ENCODE measurements at places on chromosomes 11 and 22.

DNA sequence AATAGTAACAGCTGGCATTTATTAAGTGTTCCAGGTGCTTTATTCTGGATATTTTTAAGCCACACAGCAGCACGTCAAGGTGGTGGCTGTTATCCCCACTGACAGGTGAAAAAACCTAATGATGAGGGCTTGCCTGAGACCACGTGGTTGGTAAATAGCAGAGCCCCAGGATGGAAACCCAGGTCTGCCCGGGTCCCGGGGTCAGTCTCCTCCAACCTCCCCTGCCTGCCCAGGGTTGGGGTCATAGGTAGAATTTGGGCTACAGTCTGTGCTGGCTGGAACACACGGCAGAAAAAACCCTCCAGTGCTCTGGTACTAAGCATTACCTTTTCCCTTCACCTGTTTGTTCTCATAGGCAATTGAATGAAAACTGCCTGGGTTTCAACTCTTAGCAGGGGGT lies 57.9 kb downstream of the EFCAB6 start:
- DNase-seq = no peak

DNA sequence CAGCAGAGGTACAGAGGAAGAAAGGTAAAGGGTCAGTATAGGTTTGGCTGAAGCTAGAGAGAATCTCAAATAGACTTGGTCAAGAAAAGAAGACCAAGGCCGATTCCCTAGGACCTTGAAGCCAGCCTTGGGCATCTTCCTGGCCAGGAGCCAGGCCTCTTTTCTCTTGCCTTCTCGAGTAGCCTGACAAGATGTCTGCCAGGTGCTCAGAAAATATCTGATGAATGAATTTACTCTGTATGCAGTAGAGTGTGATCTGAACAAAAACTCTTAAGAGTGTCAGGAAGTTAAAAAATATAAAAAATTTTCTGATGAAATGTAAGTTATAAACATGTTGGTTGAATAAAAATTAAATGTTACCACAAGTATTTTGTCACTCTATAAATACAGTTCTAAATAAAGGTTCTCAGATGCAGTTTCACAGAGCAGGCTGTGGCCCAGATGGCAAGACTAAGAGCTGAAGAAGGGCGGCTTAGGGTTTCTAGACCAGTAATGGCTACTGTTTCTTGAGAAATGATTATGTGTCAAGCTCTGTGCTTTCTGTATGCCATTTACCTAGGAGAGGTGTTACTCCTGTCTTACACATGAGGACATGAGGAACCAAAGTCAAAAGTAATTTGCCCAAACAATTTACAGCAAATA lies 98.1 kb downstream of the ATXN10 start:
- DNase-seq = no peak

GRCh38 chr11:102882389-102883024 lies 7.7 kb upstream of the MMP12 start:
- DNase-seq = no peak

DNA sequence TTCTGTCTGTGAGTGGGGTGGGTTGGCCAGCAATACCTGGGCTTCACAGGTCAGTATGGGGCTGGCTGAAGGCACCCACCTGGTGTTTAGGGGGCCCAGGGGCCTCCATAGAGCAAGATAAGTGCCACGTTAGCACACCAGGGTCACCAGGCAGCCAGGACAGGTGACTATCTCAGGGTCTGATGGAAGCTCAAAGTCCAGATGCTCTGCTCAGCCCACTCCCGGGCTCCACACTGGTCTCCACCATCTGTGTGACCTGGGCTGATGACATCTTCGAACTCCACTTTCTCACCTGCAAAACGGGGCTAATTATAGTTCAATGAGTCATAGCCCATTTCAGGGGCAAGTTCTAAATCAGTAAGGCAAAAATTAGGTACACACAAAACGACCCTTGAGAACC lies 39.4 kb upstream of the PRDM11 start:
- DNase-seq = no peak

DNA sequence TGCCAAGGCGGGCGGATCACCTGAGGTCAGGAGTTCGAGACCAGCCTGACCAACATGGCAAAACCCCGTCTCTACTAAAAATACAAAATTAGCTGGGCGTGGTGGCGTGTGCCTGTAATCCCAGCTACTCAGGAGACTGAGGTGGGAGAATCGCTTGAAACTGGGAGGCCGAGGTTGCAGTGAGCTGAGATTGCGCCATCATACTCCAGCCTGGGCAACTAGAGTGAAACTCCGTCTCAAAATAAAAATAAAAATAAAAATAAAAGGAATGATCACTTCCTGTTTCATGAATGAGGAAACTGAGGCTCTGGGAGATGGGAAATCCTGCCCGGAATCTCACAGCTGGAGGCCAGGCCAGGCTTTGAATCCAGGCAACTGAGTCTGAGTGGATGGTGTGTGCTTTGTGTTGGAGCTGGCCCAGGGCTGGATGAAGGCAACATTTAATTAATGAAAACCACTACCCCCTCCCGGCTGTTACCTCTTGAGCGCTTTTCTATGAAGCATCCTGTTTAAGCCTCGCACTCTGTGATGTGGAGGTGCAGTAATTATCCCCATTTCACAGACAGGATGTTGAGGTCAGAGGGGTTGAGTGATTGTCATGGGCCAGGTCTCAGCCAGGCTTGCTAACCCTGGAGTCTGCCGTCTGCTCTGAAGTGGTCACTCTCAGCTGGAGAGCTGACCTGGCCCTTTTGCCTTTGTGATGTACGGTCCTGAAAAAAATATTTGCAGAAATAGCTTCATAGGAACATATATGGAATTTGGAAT lies 27.8 kb downstream of the LRP5 start:
- DNase-seq = no peak

DNA sequence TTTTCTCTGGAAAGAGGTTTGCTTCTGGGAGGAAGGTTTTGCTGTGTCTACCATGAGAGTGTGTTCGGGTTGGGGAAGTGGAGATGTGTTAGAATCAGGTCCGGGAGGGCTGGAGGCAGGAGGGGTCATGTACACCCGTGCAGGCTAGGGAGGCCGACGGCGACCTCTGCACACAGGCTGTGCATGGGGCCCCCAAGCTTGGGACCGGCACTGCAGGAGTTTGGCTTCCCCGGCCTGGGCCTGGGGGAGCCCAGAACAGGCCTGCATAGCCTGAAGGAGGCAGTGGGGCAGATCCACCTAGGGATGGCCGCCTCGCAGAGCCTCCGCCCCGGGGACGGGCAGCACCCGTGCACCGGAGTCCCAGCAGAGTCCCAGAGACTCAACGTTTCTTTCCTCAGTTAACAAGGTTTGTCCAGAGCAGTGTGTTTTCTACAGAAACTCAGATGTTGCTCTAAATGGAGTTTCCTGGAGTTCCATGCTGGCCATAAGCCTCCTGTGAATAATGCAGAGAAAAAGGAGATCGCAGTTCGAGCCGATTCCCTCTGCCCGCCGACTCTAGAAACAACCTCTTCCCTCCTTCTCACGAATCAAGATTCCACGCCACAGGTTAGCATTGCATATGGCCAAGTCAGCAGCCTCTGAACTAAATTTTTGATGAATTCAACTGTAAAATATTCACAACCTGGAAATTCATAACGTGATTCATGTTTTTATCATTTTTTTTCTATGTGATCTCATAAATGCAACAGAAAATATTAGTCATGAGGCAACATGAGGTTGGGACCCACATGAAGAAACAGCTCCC lies 427.3 kb downstream of the BRD1 start:
- DNase-seq = no peak

DNA sequence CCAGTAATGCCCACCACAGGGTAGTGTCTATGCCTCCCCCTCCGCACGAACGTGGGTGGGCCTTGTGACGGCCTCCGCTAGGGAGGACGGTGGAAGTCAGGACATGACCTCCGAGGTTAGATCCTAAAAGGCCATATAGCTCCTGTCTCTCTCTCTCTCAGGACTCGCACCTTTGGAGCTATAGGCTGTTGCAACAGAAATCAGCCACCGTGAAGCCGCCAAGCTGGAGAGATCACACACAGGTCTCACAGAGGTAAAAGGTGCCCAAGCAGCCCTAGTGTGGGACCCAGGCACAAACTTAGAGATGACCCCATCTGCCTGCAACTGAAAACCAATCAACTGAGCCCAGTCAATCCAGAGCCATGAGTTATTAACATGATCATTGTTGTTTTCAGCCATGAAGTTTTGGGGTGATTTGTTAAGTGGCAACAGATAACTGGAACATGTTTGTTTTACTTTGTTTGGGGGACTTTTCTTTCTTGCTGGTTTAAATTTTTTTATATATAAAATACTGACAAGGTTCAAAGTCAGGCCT lies 7.4 kb upstream of the NAP1L4 start:
- DNase-seq = no peak

DNA sequence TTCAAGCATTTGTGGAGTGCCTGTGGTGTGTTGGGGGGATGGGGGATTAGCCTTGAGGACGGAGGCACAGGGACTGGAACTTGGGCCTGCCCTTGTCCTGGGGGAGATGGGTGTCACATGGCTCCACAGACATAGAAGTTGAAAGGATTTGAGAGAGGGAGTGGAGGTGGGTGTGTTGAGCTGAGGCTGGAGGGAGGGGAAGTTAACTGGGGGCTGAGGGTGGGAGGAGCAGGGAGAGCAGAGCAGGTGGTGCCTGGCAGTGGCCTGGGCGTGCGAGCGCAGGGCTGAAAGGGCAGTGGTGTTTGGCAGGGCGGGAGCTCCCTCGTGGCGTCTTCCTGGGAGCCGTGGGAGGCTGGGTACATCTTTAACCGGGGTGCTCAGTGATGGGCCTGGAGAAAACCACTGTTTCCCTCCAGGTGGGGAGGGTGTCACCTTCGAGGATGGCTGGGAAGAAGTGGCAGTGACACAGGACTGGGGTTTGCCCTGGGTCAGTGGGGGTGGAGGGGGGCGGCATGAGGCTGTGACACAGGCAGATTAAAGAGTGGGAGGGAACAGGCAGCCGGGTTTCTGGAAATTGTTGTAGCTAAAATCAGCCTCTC lies 45.5 kb downstream of the AP2A2 start:
- no peak for DNase-seq

DNA sequence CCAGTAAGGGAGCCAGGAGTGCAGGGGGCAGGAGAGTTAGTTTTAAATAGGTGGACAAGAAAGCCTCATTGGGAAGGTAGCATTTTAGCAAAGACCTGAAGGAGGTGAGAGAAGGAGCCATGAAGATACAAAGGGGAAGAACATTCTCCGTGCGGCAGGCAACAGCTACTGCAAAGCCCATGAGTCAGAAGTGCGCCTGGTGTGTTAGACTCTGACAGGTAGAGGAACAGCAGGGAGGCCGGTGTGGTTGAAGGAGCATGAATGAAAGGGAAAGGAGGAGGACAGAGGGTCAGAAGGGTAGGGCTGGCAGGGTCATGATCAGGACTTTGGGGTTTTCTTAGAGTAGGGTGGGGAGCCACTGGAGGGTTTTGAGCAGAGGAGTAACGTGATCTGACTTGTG lies 34.5 kb upstream of the PAMR1 start:
- no peak for DNase-seq

- DNase-seq = no peak
Measured at GRCh38 chr22:24005201-24005600, at the start of gene GSTT4. Gene GSTT4, minus strand, starts transcription at chr22:24005453. Its CDS starts 97 bp downstream, at chr22:24005356.

DNA sequence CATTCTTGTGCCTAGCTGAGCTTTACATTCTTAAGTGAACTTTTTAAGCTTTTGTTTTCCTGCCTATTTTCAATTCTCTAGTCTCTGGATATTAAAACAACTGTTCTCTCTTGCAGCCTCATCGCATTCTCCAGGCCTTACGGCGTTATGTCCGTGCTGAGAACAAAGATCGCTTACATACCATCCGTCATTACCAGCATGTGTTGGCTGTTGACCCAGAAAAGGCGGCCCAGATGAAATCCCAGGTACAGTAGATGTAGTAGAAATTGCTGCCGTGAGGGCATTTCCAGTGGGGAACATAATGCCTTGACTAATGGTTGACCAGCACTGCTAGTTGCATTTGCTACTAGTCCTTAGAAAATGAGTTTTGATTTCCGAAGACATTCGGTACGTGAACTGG lies 29.7 kb upstream of the ST14 start:
- DNase-seq = no peak

- no peak for DNase-seq
Measured at GRCh38 chr11:1211838-1212237, 11.0 kb upstream of the MUC5B start.
